C1 segment of cervical spinal cord (tissue), 14 donors: ENCODE measurements at places on chromosomes 4 and X.

GRCh38 chrX:86507331-86507730 is 359.1 kb downstream of the DACH2 start:
- no peak for DNase-seq

DNA sequence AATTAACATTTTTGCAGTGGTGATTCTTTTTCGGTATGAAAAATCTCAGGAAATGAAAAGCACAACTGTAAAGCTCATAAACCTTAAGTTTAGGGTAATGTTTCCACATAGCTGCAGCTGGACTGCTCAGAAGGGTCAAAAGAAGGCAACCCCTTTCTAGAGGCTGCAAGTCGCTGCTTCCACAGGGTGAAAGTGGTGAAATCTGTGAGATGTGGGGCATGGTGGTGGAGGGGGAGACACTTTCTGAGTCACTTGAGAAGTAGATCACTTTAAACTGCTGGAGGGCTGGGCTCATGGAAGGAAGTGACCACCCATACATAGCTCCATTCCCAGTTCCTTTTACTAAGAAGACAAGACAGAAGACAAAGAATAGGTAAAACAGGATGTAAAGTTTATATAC is 8.7 kb downstream of the SFRP2 start:
- DNase-seq = no peak

DNA sequence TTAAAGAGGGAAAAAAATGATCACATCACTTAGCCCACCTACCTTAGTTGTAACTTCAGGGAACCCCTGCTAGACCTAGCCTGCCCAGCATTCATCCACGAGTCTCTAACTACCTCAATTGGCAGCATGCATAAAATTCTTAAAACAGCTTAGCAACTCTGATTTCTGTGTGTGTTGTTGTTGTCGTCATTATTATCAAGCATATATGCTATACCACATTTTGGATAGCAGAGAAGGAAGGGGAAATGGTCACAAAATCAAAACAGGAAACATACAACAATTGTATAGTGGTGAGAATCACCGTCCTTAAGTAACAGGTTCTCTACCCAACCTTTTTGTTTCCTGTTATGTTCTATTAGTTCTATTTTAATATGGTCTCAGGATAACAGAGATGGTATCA is 2.7 kb upstream of the ACOT9 start:
- DNase-seq = no peak

DNA sequence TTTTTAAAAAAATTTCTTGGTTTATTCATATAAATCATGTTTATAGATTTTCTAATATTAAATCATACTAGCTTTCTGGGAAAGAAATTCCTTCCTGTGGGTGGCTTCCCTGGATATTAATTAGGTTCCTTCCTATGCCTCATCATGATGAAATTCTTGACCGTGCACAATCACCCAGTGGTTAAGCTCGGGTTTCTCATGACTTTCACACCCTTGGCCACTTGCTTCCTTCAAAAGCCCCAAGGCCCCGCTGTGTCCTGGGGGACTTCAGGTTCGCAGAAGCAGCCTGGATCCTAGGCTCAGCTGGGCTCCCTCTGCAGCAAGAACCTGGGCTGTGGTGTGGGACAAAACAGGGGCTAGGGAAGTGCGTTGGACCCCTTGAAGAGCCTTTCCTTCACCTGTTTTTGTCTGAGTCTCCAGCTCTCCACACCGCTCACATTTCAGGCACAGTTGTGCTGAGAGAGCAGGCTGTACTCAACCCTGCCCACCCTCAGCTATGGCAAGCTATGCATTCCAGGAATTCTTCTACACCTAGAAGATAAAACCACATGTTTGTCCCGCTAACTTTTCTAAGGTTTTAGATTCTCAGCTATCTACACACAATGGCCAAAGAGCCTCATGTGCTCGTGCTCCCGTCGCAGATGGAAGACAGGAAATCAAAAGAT is 48.9 kb upstream of the TMSB15B start:
- DNase-seq = no peak

DNA sequence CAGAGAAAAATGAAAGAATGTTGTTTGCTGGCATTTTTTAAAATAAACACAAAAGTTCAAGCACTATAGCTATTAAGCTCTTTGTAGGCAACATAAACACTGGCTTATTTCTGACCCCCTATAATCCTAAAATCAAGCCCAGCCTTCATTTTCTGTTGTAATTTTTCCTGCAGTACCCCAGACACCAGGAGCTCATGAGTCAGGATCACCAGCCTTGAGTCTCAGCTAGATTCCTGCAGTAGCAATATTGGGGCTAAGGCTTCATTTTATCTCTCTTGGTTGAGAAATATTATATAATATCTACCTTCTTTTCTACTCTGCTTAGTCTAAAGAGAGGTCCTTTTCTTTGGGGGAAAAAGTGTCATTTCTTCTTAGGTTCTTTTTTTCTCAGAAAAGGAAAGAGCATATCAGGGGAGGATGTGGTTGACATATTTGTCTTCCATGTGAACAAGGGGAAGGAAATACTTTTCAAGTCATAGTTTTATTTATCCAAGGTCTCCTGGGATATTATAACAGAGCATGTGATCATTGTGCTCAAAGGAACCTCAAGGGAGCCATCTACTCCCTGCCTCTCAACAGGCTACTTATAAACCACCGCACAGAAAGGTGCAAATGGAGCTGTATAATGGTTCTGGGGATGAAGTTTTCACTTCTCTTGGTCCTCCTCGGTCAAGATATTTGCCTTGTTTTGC is 678.3 kb upstream of the NR3C2 start:
- no peak for DNase-seq

DNA sequence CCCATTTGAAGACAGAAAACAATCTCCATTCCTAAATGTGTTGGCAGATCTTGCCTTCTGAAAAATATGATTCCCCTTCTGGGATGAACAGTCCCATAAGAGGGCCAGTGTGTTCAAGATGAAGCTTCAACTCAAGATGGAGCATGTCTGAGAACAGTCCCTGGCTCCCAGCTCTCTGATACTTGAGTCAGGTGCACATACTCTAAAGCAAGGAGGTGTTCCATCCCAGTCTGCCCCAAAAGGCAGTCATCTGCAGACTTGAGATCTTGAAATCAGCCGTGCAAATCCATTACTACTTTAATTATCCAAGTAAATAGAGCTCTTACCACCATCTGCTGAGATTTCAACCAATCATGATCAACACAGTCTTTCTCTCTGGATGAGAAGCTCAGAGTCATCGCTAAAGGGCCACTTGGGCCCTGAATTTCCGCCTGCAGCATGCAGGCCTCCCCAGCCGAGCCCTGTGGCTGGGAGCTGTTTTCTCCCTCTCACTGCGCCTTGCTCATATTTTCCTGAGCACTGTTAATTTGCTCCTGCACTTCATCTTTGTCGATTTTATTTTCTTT is 22.2 kb downstream of the CCDC149 start:
- DNase-seq = no peak

GRCh38 chrX:14362721-14363120 is 166.6 kb upstream of the GLRA2 start:
- no peak for DNase-seq

GRCh38 chr4:2105559-2105958 is 46.4 kb downstream of the NAT8L start:
- no peak for DNase-seq

DNA sequence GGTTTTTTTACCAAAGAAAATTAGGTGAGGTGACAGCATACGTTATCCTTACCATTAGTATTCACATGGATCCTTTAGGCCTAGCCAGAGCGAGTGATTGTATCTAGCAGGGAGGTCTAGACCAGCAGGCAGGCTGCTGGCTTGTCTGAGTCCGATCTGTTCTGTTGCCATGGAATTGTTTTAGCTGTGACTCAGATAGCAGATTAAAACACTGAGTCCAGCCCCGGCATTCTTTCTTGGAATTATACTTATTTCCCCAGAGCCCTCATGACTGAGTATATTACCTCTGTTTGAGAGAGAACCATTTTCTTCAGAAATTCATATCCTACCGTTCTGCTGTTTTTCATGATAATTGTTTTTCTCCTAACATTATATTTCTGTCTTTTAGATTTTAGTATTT is 37.4 kb downstream of the OCRL start:
- DNase-seq = no peak

- DNase-seq = no peak
These were observed 24.0 kb downstream of the GALNT7 start for GRCh38 chr4:173192375-173193162.

DNA sequence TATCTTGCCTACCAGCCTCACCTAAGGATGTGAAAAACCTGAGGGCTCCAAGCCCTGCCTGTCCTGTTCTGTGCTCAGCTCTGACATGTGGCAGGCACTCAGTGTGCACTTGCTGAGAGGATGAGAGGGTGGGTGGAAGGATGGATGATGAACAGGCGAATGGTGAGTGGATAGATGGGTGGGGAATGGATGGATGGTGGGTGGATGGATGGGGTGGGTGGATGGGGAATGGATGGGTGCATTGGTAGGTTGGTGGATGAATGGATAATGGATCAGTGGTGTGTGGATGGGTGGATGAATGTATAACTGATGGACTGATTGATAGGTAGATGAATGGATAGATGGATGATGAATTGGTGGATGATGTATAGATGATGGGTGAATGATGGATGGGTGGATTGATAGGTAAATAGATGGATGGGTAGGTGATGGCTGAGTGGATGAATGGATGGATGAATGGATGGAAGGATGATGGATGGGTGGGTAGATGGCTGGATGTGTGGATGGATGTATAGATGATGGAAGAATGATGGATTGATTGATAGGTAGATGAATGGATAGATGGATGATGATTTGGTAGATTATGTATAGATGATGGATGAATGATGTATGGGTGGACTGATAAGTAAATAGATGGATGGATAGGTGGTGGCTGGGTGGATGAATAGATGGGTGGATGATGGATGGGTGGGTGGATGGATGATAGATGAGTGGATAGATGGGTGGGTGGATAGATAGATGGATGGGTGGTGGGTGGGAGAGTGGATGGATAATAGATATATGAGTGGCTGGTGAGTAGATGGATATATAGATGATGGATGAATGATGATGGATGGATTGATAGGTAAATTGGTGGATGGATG is 69.3 kb upstream of the NKX1-1 start:
- DNase-seq = no peak

DNA sequence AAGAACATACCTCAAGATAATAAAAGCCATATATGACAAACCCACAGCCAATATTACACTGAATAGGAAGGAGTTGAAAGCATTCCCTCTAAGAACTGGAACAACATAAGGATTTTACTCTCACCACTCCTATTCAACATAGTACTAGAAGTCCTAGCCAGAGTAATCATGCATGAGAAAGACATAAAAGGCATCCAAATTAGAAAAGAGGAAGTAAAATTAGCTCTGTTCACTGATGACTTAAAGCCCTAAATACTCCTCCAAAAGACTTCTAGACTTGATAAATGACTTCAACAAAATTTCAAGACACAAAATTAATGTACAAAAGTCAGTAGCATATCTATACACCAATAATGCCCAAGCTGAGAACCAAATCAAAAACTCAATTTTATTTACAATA is 235.7 kb downstream of the NKX6-1 start:
- DNase-seq = no peak

DNA sequence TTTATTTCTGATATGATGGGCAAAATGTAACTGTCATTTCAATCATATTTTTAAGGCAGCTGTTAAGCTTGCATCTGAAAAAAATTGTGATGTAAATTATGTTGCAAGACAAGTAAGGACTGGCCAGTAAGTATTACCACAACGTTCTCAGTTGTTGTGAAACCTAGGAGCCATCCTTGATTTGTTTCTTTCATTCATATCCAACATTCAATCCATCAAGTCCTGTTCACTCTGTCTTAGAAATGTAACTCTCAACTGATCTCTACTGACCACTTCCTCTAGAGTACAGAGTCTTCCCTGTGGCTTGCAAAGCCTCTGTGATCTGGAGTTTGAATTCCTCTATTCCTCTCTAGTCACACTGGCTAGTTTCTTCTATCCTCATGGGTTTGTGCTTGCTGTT is 161.4 kb upstream of the MAD2L1 start:
- no peak for DNase-seq

DNA sequence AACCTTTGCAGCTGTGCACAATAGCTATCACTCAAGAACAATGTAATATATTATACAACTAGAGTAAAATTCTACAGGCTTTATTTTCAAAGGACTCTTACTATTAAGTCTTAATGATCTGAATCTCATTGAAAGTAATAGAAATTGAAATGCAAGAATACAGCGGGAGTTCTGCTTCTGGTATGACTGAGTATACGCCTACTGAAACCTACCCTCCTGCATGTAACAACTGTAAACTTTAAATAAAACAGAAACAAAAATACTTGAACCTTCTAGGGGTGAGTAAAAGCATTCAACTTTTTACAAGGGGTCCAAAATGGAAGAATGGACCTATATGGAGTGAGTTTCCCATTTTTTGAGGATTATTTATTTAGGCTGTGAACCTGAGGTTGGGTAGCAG is 13.5 kb downstream of the DCHS2 start:
- DNase-seq = no peak

- DNase-seq = no peak
These were observed 40.2 kb upstream of the SULT1B1 start for GRCh38 chr4:69800599-69800998.

DNA sequence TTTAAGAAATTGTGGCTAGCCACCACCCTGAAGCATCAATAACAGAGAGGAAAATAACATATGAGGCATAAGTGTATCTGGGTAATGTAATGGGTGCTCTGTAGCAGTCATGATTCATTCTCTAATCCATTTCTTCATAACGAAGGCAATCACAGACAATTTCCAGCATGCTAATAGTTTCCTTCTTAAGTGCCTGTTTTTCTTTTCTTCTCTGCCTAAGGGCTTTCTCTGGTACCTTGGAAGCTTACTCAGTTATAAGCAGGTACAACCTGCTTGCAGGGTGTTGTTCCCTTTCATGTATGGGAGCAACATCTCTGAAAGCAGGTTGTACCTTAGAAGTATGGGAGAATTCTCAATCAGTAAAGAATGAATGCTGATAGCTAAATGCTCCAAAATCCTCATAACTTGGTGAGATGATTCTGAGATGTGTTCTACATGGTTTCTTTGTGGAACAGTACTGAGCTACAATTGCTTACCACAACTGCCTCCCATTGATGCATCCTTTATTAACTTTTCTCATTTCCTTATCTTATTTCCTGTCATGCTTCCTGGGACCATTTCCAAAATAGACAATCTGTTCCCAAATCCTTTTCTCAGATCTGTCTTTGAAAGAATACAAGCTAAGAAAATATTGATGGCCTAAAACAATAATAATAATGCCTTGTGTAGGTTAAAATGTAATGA is 247.6 kb downstream of the PAPSS1 start:
- no peak for DNase-seq

DNA sequence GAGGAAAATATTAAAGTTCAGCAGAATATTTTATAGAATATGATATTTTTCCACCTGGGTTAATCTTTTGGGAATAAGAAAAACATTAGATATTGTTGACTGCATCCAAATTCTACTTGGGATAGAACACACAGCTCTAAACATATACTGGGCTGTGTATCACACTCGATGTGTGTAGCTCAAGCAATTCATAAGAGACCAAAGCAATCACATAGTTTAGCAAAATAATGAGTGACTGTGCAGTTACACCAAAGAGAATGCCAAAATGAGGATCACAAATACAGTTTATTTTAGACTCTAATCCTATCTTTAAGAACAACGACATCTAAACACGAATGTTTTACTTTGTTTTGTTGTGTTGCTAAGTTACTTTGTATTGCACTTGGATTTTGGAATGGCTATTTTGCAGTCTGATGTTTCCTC is 101.2 kb downstream of the CBR4 start:
- DNase-seq = no peak

GRCh38 chr4:132065940-132066495 is 1083.1 kb upstream of the PCDH10 start:
- DNase-seq = no peak
